Left hindlimb (tissue), 1 donor: ENCODE measurements at places on chromosomes 3 and 15.
A peak's percentile ranks its signal among the peaks of the same experiment; 100 is the strongest.

GRCh38 chr15:38699633-38700230 is 135.1 kb upstream of the RASGRP1 start:
- no peak for DNase-seq

DNA sequence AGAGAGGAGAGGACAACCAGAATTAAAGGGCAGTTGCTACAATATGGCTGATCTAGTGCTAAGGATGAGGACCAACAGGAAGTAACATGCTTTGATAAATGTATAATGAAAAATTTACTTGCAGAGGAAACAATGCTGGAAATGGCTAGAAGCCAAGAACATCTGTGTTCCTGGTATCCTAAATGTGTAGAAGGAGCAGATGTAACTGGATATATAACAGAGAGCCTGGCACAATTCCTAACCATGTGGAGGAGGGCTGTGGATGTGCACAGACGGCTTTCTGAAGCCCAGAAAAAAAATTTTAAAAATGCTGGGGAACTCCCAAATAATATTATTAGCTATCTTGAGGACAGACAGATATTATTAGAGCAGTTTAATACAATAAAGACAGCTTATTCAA is 159.4 kb upstream of the GBE1 start:
- DNase-seq, result peak; percentile 36

DNA sequence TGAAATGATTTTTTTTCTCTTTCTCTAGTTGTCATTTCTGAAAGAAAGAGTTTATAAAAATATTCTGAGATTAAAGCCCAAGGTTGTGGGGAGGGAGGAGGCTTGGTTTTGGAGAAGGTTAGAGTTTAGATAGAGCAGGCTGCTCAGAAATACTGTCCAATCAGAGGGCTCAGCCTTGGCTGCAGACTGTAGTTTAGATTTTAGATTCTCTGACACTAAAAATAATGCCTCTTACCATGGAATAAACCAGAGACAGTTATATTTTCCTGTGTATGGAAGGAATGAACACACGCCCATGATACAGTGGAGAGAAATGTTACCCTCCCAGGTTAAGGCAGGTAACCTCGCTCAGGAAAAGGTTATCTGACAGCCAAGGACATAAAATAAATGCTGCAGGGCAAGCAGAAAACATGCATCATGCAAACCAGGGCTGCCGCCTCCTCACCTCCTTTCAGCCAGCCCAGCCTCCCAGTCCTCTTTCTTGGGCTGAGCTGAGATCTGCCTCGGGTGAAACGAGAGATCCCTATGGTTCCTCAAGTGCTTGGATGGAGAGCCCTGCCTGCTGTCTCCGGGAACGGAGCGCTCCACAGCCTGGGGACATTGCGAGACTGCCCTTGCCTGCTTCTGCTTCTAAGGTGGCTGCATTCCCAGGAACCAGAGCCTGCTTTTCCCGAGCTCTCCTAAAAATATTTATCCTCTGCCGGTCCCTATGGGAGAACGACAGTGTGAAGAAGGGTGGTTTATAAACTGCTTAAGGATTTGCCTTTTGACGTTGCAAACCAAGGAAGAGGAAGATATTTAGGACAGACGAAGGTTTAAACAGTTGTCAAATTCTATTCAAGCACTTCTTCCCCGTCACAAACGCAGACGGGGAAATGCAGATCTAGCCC is 848 bp downstream of the NCEH1 start:
- peak; percentile 46 for DNase-seq

DNA sequence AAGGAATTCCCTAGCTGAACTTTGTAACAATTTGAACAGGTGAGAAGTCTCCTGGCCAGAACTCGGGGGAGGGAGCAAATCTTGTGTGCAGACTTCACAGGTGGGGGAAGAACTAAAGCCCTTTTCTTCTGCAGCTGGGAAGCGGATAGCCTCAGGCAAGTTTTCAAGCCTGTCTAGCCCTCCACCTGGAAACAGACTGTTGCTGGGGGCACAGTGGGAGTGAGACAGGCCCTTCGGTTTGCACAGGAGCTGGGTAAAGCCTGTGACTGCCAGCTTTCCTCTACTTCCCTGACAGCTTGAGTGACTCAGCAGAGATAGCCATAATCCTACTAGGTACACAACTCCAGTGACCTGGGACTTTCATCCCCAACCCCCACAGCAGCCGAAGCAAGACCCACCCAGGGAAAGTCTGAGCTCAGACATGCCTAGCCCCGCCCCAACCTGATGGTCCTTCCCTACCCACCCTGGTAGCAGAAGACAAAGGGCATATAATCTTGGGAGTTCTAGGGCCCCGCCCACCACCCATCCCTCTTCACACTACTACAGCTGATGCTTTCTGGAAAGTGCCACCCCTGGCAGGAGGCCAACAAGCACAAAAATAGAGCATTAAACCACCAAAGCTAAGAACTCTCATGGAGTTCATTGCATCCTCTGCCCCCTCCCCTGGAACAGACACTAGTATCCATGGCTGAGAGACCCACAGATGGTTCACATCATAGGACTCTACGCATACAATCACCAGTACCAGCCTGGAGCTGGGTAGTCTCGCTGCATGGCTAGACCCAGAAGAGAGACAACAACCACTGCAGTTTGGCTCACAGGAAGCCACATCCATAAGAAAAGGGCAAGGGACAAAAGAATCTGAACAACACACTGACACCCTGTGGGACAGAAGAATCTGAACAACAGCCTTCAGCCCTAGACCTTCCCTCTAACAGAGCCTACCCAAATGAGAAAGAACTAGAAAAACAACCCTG is 479.0 kb downstream of the RAP2B start:
- no peak for DNase-seq

- DNase-seq, result peak; percentile 86
Measured at GRCh38 chr3:50246517-50246954, 10.5 kb downstream of the GNAI2 start.

DNA sequence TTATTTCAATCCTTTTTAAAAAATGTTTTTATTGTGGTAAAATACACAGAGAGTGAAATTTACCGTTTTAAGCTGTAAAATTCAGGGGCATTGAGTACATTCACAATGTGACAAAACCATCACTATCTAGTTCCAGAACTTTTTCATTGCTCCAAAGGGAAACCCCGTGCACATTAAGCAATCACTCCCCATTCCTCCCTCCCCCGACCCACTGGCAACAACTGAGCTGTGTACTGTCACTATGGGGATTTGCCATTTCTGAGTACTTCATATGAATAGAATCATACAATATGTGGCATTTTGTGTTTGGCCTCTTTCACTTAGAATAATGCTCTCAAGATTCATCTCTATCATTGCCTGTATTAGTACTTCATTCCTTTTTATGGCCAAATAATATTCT is 45.5 kb upstream of the BOC start:
- DNase-seq, result peak; percentile 43

DNA sequence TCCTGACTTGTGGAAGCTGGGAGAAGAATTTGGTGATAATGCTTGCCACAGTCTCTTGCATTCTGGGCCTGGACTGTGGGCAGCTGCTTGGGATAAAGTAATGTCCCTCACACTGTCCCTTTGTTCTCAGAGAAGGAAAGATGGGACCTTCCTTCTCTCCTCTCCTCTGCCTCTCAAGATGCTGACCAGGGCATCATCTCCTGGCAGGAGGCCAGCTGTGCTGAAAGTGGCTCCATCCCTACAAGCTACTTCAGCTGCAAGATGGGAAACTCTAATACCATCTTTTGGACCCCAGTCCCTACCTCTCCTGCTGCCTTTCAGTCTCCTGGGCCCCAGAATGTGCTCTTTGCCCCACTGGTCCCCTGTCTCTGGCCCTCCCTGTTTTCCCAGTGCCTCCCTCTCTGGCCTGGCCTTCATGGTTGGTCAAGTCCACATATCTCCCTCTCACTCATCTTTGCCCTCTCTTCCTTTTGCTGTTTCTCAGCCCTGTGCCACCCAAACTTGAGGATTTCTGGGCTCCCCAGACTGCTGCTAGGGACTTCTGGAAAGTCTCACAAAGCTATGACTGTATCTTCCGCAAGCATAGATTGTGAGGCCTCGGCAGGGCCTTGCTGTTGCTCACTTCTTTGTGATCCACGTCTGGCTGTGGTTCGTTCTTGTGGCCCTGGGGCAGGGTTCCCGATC is 7.1 kb upstream of the SLC6A20 start:
- DNase-seq, result no peak

DNA sequence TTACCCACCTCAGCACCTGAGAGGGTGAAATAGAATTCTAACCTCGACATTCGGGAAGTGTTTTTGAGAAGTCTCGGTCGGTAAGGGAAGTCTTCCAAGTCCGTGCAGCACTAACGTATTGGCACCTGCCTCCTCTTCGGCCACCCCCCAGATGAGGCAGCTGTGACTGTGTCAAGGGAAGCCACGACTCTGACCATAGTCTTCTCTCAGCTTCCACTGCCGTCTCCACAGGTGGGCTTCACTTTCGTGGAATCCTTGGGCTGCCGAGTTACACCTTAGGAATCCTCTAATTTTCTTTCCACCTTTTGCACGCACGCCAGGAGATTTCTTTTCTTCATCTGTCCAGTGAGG is 775 bp downstream of the CCNDBP1 start:
- no peak for DNase-seq

- DNase-seq, result no peak
Measured at GRCh38 chr3:87009271-87009670, 18.3 kb upstream of the VGLL3 start.

DNA sequence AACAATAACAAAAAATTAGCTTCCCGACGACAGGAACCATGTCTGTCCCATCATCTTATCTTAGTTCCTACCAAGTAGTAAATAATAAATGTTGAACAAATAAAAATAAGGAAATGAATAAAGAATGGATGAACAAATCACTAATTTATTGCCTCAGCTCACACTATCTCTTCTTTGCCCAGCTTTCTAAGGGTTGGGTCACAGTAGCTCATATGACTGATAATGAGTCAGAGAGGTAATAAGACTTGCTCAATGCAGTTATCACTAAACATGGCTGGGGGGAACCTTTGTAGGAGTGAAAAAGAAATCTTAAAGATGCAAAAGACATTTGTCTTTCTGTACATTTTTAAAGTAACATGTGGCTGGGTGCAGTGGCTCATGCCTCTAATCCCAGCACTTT is 182.2 kb downstream of the WDR76 start:
- no peak for DNase-seq

DNA sequence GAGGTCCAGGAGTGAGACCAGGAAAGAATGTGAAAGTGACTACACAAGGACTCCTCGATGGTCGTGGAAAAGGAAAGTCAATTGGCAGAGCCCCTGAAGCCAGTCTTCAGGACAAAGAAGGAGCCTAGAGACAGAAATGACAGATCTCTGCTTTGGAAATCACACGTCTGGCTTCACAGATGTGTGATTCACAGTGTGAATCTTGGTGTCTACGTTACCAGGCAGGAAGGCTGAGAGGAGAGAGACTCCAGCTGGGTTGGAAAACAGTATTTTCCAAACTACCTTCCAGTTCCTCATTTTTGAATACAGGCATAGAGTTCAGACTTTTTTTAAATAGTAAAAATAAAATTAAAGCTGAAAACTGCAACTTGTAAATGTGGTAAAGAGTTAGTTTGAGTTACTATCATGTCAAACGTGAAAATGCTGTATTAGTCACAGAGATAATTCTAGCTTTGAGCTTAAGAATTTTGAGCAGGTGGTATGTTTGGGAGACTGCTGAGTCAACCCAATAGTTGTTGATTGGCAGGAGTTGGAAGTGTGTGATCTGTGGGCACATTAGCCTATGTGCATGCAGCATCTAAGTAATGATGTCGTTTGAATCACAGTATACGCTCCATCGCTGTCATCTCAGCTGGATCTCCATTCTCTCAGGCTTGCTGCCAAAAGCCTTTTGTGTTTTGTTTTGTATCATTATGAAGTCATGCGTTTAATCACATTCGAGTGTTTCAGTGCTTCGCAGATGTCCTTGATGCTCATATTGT is 6.0 kb downstream of the CCR2 start:
- DNase-seq, result no peak

DNA sequence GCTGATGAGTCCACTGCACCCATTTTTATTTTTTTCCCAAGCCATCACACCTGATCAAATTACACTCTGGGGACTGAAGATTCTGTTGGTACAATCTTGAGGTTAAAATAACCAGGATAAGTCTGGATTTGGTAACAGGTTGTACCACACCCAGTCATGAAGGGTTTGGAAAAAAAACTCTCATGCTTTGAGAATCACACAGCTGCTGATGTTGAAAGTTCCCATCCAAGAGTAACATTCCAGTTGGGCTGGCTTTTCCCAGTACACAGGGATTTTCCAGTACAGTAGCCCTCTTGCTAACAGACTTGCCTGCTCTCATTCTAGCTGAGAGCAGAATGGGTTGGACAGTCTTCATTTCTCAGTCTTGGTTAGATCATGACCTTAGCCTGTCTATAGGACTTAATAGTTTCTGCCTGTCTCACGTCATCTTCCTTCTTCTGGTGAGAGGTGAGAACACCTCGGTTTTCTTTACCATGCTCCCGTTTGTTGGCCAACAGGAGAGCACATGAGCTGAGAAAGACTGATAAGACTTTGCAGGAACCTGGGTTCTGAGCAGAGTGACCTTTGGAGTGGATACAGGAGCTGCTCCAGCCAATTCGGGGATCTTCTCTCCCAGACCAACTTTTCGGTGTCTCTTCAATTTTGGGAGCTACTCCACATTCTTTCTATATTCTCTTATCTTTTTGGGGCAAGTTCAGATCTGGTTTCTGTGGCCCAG is 300.1 kb upstream of the LYSMD4 start:
- DNase-seq, result no peak

GRCh38 chr15:98856532-98856907 is 151.1 kb downstream of the PGPEP1L start:
- no peak for DNase-seq

DNA sequence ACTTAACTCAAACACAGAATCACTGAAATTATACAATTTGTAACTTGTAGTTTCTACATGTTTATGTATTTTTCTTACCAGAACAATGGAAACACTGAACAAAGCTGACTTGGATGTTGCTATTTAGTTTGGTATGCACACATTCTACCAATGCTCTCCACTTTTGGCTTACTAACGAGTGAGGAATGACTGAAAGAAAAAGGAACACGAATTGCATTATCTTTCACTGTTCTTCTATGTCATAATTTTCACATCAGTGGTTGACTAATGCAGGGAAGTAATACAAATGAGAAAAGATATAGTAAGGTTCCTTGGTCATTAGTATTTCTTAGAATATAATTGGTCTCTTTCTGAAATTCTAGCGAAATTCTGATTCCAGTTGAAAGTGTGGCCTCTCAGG is 9.8 kb upstream of the CNTN3 start:
- DNase-seq, result no peak

GRCh38 chr3:62771331-62772072 is 103.7 kb downstream of the CADPS start:
- no peak for DNase-seq

DNA sequence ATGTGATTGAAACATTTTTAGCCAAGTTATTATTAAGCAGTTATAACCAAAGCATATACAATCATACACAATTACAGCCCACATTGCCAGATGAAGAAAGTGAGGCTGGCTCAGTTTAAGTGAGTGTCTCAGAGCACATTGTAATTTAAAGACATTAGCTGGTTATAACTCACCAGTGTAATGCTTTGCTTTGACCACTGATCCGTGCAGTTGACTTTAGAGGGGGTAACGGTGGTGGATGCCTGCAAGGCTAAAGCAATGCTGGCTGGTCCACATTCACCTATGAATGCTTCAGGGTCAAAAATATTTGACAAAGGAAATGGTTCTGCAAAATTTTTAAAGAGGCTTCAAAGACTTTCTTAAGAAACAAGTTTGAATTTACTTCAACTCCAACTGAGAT is 1.2 kb downstream of the C3orf85 start:
- DNase-seq, result no peak

GRCh38 chr15:25847051-25847450 is 16.1 kb downstream of the ATP10A start:
- DNase-seq, result no peak
